Left cardiac atrium (tissue), 4 donors: ENCODE measurements at places on chromosomes 5 and 9. TPM values are rescaled to one million over a fixed set of nuclear protein-coding genes. Genes with fewer than 3 reads are reported as not detected.
A peak's percentile ranks its signal among the peaks of the same experiment; 100 is the strongest.

MELK gene
- 0.10 TPM for total RNA-seq

FOXI1 gene
- not detected for total RNA-seq

- DNase-seq: no peak
Observed at GRCh38 chr9:120505186-120505585, 74.8 kb downstream of the CDK5RAP2 start.

HNRNPAB gene
- total RNA-seq: 141 TPM

DNA sequence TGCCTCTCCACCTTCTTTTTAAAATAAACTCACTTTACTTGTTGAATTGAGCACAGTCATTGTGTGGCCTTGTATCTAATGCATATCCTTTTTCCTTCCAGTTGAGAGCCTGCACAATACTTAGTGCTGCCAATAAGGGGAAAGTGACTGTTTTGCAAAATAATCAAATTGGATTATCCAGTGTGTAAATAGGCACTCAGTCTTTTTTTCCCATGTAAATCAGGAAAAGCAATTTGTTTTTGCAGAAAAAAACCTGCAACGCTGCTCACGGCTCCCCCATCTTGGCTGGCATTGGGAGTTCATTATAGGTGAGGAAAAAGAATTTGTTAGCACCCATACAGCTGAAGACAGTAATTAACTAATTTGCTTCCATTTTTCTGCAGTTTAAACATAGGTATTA is 299.9 kb downstream of the CSNK1G3 start:
- no peak for DNase-seq

GRCh38 chr5:31993165-31993961 is 180.8 kb downstream of the GOLPH3 start:
- no peak for DNase-seq

GRCh38 chr5:121993191-121993590 is 31.4 kb downstream of the SRFBP1 start:
- DNase-seq: no peak

CDH9 gene
- total RNA-seq: not detected

DNA sequence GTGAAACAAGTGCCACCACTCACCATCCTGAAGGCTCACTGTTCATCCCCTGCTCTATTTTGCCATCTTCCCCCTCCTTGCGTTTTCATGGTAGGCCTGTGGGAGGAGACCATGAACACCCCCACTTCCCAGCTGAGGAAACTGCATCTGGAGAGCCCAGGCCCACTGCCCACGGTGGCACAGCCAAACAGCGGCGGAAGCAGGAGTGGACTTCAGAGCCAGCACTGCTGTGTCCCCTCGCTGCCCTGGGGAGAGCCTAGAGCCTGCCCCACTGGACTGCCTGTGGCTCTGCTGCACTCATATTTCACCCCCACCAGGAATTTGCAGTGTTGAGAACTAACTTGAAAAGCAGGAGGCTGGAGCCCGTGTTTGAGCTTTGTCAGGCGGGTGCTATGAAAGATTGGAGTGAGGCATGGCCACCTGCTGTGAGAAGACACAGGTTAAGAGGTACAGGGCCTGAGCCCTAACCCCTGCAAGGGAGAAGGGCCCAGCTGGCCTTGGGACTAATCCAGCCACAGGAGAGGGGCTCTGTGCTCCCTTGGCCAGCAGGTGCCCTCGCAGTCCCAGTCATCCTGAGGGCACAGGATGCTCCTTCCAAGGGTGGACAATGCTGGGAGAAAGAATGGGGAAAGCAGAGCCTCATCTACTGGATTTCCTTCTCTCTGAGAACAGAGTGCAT is 79.0 kb downstream of the MACROH2A1 start:
- no peak for DNase-seq

PCDHGA12 gene
- 6.5 TPM for total RNA-seq

DNA sequence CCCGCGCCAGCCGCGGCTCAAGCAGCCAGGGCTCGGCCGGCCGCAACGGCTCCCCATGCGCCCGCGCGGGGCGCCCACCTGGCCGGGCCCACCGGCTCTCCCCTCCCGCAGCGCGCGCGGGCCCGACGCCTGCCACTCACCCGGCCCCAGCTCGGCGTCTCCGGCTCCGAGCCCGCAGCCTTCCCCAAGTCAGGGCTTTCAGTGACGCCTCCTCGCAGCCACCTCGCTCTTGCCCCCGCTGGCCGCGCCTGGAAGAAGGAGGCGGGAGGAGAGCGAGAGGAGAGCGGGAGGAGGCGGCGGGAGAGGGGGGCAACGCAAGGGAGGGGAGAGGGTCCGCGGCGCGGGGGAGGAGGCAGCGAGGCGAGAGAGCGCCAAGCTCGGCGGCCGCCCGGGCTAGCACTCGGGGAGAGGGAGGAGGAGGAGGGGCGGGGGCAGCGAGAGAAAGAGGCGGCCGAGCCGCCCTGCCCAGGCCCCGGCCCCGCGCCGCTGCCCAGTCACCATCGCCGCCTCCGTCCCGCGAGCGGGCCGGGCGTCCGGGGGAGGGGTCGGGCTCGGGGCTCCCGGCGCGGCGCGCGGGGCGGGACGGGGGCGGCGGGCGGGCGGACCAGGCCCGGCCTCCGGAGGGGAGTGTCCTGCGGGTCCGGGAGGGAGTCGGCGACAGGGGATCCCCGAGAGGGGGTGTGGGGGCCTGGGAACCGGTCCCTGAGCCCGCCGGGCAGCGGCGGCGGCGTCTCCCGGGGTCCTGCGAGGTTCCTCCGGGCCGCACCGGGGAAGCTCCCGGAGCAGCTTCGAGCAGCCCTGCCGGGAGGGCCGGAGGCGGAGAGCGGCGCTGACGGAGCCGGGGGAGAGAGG is at the start of gene LHFPL2:
Gene LHFPL2, minus strand, starts transcription at position 414 of the 852 bp plus-strand sequence. CDS start 138,559 bp downstream, outside the sequence.
- DNase-seq: peak; percentile 87

GRCh38 chr9:74403581-74403980 is 93.6 kb upstream of the RORB start:
- DNase-seq: no peak

RPL35 gene
- 826 TPM for total RNA-seq

GRCh38 chr5:93076566-93076965 is 504.5 kb downstream of the NR2F1-AS1 start:
- no peak for DNase-seq

DNA sequence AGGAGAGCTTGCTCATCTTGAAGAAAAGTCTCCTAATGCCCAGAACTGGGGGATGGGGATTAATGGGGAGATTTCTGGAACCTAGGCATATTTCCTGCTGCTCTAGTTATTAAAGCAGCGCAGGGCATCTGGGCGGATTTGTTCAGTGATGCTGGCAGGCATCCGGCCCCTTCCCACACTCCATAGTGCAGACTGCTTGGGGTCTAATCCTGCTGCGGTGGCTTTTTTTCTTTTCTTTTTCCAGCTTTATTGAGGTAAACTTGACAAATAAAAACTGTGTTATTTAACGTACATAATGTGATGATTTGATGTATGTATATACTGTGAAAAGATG is 30.7 kb downstream of the PPARGC1B start:
- no peak for DNase-seq
